ENCODE measurements at places on chromosomes 6 and 20.

DNA sequence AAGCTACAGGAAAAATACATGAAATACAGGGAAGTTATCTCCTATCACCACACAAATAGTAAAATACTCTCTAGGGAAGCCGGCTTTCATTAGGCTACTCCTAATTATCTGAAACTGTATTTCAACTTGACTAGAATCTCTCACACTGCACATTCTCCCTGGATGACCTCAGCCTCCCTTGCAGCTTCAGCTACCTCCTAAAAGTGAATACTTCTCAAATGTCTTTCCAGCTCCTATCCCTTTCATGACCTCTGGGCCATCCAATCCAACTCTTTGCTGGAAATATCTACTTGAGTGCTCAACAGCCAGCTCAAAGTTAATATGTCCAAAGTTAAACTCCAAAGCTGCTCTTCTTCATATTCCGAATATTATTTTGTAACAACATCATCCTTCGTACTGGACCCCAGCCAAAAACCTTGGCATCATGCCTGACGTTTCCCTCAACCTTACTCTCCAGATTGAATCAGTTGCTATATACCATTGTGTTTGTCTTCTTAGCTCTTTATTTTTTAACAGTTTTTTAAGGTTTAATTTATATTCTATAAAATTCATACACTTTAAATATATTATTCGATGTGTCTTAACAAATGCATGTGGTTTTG is 29.4 kb upstream of the KIF6 start:
- no peak for DNase-seq

DNA sequence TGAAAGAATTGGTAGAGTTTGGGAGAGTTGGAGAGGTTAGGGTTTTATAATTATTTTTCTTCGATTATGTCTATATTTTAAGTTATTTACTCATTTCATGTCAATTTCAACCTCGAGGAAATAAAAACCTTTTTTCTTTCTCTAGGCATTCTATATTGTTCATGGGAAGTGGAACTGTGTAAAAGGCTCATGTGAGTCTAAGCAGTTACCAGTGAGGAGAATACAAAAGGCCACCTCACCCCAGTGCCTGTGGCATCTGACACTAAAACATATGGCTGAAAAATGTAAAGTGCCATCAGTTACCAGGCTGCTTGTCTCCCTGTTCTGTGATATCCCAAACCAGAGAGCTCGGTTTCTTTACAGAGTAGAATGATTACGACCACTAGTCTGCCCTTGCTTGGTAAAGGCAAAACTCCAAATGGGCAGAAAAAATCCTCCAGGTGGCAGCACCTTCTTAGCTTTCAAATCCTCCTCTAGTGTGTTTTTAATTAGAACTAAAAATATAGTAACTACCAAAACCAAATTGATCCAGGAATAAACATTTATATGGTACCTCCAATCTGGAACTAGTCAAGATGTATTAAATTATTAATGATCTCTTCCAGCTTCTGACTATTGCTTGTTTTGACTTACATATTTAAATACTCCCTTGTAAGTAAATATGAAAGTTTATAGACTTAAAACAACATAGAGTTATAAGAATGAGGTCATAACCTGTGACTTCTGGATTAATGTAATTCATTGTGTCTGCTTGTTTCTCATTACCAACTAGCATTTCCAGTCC is 122.6 kb upstream of the MCHR2 start:
- peak; percentile 81 for DNase-seq

DNA sequence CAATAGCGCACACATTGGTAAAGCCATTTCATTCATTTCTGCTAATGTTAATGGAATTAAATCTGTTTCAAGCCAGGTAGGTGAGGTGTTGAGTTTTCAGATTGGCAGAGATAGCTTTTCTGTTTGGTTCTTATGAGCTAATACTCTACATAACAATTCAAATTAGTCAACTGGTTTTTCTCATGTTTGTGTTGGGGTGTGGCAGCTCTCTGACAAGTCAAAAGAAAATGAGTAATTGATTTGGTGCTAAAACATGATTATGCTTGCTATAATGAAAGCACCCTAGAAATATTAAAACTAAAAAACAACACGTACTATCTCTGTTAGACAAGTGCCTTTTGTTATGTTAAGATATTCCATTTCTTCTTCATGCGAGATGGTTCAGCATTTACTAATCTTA is 13.6 kb downstream of the PPP1R14C start:
- no peak for DNase-seq

GRCh38 chr6:110484321-110484720 is 7.9 kb upstream of the SLC22A16 start:
- DNase-seq: no peak

DNA sequence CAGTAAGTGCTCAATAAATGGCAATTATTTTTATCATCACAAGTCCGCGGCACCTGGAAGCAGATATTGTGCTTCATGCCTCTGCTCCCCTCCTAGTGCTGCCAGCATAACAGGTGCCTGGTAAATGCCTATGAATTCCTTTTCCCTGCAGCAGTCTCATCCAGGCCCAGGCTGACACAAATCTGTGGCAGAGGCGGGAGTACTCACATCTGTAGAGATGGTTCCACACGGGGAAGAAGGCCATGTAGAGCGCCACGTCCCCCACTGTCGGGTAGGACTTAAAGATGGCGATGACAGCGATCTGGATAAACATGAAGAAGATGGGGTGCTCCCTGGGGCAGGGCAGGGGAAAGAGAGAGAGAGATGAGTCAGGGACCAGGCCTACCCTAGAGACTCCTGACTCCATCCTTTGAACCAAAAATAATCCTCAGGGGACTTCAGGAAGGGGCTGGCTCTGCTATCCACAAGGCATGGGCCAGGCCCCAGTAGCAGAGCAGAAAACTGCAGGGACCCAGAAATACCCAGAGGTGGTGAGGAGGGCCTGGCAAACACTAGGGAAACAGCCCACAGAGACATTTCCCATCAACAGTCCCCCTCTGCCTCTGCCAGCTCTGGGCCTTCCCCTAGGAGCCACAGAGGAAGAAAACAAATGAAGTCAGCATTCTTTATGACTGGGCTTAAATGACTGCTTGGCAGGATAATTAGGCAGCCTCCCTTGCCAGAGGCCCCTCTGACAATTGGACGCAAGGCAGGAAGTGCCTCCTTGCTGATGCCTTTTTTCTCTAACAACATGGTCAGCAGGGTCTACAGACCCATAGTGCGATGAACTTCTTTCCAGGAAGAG is 23.0 kb downstream of the MAP1LC3A start:
- DNase-seq: peak; percentile 77

GRCh38 chr6:86251106-86251505 is 608.4 kb upstream of the SYNCRIP start:
- DNase-seq: no peak

DNA sequence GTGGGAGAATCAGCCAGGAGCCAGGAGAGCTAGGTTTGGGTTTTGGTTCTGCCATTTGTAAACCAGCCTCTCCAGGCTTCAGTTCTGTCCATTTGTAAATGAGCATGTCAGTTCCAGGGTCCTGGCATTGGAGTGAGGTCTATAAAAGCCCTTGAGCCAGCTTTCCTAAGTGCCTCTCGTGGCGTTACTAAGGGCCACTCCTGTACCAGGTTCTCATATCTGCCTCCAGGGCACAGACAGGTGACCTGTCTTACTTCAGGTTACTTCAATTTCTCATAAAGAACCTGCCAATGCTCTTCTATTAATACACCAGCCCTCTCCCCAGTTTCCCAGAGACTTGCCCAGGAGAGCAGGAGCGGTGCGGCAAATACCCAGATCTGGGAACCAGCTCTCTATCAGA is 101.9 kb downstream of the VEGFA start:
- DNase-seq: no peak

DNA sequence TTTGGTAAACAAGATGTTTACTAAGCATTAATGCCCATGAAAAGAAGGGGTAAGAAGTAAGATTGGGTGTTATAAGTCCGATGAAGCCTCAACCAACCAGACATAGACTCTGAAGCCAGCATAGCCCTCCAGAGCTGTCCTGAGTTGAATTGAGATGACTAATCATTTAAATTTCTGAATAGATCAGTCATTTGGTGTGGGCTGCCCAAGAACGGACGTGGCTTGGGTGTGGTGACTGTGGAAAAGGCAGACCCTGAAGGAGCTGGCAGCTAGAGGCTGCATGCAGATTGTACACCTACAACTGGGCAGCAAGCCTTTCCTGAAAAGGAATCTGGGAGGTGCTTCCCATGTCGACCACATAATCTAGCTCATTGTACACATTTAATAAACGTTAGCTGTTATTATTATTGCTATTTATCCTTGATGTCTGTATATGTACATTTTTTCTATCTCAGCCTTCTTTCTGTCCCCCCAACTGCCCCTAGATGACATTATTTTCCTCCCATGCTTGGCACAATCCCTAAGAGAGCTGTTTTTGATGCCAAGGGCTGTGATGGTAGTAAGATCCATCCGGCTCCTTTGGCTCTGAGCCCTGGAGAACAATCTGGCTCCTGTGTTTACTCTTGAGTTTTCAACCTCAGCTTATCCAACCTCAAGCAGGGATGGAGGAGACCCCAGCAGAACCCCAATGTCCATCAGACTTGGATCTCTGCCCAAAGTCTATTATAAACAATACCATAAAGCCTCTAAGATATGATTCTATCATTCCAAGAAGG is 57.6 kb upstream of the JAG1 start:
- peak; percentile 60 for DNase-seq

GRCh38 chr6:15465212-15465611 is 197.6 kb downstream of the DTNBP1 start:
- DNase-seq: peak; percentile 7

DNA sequence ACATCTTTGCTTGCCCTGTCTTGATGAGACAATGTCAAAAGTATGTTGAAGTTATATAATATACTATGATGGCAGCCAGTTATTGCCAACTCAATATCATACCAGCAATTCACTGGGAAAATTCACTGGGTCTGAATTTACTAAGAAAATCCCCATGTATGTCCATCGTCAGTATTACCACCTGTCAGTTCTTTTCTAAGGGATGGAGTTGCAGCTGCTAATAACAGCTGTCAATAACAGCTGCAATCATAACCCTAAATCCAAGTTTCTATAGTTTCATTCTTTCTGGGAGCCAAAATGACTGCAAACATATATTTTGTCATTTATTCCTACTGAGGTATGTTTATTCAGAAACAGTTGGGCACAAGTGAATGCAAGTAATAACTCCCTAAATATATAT is 132.6 kb upstream of the RIN2 start:
- no peak for DNase-seq

GRCh38 chr6:157563611-157564284 is 182.8 kb downstream of the ZDHHC14 start:
- DNase-seq: no peak

- no peak for DNase-seq
Measured at GRCh38 chr6:106225581-106225980, 100.0 kb downstream of the ATG5 start.

GRCh38 chr20:43751167-43752050 is 24.6 kb upstream of the GTSF1L start:
- peak; percentile 80 for DNase-seq

GRCh38 chr6:44261581-44261980 is 3.8 kb downstream of the NFKBIE start:
- no peak for DNase-seq

GRCh38 chr6:29426654-29427053 is 11.9 kb downstream of the OR12D1 start:
- peak; percentile 38 for DNase-seq

DNA sequence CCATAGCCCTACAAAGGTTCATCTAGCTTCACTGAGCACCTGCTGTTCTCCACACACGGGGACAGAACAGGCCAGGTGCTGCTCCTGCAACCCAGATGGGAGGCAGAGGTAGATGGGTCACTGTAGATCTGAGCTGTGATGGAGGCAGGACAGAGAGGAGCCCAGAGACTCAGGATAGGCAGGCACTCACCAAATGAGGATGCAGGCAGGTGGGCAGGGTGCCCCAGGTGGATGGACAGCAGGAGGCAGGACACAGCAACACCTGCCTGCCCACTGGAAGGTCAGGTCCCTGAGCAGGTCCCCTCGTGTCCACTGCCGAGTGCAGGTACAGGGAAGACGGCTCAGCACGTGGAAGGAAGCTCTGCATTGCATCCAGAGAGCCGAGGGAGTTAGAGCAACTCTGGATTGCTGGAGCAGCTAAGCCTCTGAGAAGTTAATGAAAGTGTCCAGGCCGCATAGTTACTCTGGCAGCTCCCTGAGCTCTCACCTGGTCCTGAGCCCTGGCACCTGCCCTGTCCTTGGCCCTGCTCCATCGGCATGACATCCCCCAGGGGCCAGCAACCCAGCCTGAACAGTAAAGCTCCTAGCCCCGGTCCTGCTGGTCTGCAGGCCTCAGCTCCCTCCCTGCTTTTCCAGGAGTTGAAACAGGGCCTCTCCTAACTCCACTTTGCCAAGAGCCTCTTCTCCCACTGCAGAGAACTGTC is 4.9 kb upstream of the YTHDF1 start:
- DNase-seq: no peak

GRCh38 chr20:63106765-63107448 is 100.1 kb upstream of the BHLHE23 start:
- no peak for DNase-seq

DNA sequence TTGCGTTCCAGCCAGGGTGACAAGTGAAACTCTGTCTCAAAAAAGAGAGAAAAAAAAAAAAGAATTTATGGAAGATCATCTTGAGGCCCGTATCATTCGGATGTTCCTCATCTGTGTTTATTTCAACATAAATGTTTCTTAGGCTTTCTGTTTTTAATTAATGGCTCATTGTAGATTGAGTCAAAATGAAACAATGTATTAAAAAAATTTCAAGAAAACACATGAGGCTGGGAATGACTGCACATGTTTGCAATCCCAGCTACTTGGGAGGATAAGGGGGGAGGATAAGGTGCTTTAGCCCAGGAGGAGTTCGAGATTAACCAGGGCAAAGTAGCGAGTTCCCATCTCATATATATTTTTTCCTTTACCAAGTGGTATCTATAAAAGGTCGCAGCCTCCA is 47.3 kb downstream of the ITCH start:
- peak; percentile 16 for DNase-seq

DNA sequence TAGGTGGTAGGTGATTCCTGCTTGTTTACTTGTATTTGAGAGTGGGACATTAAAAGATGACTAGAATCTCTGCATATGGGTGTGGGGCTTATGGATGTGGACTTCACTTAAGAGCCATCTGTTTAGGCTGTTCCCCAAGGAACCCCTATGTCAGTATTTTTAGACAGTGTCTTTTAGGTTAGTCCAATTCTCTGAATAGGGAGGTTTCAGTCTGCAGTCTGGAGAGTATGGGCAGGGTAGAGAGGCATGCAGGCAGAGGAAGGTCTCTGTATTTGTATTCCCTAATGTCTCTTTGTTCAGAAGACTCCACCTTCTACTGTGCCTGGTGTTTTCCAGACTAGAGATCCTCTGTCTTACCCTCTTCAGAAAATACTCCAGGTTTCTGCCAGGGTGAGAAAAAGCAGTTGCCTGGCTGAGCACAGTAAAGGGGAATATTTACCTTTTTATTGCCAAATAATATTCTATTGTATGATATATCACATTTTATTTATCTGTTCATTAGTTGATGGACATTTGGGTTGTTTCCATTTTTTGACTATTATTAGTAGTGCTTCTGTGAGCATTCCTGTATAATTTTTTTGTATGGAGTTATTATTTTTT is 19.1 kb downstream of the SLX4IP start:
- DNase-seq: no peak

DNA sequence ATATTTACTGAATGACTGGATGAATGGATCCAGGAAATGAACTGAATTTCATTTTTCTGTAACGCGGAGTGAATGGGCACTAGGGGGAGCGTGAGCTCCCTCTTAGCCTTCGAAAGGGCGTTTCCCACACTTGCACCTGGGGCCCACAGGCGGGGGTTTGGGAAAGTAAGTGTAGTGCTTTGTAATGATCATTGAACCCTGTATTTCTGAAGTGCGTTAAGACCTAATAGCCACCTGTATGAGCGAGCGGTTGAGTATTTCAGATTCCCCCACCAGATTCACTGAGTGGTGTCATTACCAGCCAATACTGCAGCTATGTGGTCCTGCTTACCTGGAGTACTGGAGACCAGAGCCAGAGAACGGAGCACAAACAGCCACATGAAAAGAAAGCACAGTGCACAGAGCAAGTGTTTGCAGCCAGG is 10.5 kb downstream of the SYTL3 start:
- peak; percentile 15 for DNase-seq

All from EL (cell line).